T follicular helper cell (primary cell): ENCODE measurements at places on chromosomes 2 and 18.

DNA sequence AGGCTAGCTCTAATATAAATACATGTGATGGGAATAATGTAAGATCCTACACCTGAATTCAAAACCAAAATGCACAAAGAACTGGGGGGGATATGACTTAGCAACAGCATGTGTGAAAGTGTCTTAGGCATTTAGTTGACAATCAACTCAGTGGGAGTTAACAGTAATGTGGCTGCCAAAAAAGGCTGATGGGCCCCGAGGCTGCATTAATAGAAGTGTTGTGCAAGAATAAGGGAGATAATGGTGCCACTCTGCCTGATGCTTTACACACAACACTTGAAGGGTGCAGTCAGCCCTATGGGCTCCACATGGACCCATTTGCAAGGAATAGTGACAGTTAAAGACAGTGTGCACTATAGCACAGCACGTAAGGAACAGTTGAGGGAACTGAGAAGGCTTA, 649.4 kb upstream of the ZEB2 start:
- DNase-seq = no peak

DNA sequence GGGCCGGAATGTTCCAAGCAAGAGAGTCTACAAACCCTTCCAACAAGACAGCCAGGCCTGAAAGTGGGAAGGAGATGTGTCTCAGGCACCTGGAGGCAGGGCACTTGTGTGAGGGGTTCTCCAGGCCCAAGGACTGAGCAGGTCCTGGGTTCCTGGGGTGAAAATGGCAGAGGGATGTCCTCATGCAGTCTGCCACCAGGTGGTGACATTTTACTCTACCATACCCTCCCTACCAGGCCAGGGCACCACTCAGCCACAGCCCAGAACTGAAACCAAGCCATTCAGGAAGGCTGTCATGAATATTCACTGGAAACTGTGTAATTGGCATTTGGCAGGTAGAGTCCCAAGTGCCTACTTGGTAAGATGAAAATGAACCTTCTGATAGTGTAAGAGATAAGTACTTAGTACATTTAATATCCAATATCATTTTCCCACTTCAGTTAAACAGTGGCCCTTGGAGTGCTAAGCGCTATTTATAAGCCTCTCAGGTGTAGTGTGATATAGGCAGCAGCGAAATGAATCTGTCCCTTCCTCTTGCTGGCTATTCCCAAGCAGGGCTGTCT, 185.1 kb downstream of the MYO5B start:
- DNase-seq = peak; percentile 5

DNA sequence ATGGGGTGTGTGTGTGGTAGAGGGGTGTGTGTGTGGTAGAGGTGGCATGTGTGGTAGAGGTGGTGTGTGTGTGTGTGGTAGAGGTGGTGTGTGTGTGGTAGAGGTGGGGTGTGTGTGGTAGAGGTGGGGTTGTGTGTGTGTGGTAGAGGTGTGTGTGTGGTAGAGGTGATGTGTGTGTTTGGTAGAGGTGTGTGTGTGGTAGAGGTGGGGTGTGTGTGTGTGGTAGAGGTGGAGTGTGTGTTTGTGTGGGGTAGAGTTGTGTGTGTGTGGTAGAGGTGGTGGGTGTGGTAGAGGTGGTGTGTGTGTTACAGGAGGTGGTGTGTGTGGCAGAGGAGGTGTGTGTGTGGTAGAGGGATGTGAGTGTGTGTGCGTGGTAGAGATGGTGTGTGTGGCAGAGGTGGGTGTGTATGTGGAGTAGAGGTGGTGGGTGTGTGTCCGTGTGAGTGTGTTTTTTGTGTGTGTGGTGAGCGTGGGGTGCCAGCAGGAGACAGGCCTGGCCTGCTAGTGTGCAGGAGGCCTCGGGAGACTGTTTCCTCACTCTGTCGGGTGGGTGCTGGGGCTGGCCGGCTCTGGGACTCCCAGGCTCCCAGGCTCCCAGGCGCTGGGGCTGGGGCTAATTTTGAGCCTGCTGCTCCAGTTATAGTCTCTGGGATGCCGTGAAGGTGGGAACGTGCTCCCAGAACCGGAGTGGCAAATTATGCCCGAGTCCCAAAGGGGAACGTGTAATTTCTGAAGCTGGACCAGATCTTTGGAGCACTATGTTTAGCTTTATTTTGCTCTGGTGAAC, 165.2 kb downstream of the DYSF start:
- no peak for DNase-seq

DNA sequence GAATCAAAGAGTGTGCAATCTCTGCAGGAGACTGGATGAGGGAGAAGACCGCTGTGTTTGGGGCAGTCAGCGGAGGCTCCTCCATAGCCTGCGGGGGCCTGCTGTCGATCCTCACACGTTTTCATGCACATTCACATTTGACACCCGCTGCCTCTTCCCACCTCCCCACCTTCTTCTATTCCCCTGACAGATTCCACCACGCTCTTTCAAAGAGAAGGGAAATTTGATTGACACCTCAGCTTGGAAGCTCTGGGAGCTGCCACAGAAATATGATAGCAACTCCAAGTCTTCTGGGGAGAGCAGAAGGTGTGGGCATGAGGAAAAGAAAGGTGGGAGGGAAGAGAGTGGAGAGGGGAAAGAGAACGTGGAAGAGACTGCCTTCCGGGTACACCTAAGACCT, 87.5 kb downstream of the BOD1L2 start:
- DNase-seq = no peak

DNA sequence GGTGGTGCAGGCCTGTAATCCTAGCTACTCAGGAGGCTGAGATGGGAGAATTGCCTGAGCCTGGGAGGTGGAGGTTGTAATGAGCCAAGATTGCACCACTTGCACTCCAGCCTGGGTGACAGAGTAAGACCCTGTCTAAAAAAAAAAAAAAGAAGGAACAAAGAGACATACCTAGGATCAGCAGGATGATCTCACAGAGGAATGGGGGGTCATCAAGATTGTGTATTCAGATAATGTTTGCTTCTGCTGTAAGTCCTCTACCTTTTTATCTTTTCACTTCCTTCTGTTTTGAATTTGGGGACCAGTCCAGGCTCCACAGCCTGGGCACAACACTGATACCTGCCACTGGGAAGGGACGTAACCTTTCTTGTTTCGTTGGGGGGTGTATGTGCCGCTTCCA, 53.2 kb downstream of the MAP4K4 start:
- no peak for DNase-seq

- DNase-seq = no peak
Observed at GRCh38 chr2:42987112-42987922, 194.9 kb upstream of the HAAO start.

DNA sequence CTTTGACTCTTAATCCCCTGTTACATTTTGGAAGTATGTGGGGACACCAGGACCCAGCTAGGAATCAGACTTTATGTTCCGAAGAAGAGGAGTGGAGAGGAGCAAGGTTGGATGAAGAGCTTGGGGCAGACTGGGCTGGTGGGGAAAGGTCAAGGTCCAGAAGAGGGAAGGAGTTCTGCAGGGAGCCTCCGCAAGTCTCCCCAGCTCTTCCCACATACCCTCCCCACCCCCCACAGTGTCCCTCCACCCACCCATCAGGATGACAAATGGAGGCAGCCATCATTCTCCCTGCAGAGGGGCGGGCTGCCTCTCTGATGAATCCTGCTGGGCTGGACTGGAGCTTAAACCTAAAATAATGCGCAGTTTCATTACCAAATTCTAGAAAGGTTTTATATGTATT, 77.2 kb downstream of the ACKR3 start:
- no peak for DNase-seq

- DNase-seq = no peak
Observed at GRCh38 chr2:55958756-55959155, 35.2 kb upstream of the EFEMP1 start.

DNA sequence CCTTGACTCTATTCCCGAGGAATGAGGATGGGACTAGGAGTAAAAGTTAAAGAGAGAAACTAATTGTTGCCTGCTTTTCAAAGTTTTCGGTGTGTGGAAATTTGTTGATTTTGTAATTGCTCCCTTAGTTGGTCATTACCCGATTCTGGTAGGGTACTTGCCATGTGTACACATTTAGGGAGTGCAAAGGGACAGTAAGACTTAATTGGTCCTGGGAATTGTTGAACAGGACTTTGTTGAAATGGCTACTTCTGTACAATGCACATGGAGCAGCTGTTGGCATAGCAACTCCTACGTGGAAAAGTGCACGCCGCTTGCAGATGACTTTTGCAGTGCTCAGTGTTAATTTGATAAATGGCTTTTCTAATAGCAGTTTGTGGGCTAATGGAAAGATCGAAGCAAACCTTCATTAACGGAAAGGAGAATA, 22.9 kb downstream of the EPAS1 start:
- DNase-seq = no peak

GRCh38 chr2:122193622-122194021, 438.2 kb downstream of the TSN start:
- DNase-seq = no peak

DNA sequence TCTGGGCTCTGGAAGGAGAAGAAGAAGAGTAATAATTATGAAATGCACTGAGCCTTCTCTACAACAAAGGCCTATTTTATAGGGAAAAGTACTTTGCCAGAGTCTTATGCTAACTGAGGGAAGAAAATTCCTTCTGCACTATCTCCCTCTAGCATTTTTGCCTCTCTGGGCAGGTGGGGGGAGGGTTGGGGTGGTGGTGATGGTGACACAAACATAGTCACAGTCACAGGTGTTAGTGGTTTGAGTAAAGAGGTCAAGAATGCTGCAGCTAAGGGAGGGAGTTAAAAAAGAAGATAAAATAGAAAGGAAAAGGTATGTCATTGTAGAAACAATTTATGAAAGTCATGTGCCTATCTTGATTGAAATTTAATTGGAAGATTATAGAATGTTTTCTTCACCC, 140.8 kb upstream of the COL3A1 start:
- DNase-seq = no peak

DNA sequence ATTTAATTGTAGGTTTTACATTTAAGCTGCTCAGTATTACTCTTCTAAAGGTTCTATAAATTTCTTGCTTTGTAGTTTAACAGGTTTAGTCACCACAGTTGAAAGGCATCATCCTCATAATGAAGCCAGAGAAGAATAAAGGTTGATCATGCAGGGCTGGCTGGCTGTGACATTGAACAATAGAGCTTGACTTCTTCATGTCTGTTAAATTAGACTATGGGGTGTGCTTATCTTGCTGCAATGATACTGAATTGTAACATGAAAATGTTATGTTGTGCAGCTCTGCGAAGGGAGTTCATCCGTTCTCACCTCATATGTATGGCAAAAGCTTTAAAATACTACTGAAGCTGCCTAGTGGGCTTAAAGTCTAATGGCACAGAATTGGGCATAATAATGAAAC, 81.8 kb downstream of the CAMKMT start:
- no peak for DNase-seq

DNA sequence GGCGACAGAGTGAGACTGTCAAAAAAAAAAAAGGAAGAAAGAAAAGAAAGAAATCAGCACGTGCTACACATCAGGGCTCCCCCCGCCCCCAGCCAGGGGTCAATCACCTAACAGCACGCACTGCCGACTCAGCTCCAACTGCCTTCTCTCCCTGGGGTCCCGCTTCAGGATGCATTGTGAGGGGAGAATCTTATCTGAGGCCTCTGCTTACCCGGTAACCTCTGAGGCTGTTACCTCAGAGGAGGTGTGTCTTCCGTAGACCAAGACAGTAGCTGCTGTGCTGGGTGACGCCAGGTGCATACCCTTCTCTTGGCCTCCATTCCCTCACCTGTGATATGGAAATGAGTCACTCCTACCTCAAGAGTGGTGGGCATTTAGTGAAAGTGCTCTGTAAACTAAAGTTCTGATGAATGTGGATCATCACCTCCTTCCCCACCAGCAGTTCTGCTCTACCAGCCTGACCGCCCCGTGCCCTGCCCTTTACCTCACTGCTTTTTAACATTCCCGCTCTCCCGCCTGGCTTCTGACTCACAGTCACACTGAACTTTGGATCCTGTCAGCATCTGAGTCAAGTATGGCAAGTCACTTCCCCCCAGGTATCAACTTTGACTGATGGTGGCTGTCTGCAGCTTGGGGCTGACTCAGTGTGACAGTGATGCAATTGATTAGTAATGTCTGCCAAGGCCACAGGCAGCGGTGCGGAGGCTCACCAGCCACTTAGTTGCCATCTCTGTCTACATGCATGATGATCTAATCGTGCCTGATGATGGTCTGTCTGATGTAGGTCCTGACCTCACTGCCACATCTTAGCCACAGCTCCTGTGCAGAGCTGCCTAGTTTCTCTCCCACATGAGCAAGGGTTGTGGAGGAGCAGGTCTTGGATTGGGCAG, 20.1 kb downstream of the ARID5A start:
- no peak for DNase-seq

GRCh38 chr2:224498991-224499390, 86.2 kb downstream of the CUL3 start:
- no peak for DNase-seq

DNA sequence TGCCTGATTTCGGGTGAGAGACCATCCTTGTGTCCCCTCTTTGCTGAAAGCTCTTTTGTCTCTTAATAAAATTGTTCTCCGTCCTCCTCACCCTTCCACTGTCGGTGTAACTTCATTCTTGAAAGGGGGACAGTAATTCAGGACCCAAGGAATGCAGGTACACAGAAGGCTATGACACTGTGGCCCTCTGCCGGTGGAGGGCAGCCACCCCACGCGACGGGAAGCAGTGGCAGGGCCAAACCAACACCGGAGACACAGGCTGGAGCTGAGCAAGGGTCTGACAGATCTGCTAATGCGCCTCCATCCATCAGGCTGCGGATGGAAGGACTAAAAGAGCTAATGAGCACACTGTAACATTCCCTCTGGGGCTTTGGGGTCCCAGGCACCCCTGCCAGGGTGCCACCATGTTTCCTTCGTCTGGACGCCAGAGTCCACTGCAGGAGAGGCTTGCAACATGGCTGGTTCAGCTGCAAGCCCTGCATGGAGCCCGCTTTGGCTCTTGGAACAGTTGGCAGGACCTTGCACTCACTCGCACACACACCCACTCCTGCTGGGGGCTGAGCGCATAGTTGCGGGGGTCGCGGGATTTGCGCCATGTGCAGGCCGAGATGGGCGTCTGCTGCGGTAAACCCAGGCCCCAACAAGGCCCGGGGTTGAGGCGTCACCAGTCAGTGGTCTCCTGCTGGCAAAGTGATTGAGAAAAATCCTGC, 544.1 kb upstream of the CDH7 start:
- DNase-seq = no peak

GRCh38 chr2:12514631-12515437, 201.9 kb upstream of the TRIB2 start:
- DNase-seq = no peak

DNA sequence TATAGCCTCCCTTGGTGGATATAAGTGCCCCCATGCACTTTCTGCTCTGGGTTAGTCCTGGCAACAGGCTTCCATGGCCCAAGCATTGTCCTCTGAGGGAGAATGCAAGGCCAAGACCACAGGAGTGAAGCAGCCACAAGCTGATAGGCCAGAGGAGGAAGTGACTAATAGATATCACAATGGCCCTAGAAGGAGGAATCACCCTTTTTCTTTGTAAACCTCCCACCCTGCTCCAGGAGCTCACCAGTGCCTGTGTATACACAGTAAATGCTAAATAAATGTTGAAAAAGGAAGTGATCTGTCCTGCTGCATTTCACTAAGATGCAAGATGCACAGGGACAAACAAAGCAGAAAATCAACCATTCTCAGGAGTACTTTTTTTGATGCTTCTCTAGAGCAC, 49.7 kb upstream of the ABCA12 start:
- DNase-seq = no peak

GRCh38 chr2:205726506-205726905, 44.2 kb downstream of the NRP2 start:
- DNase-seq = no peak

GRCh38 chr18:76997951-76998808, 134.4 kb downstream of the MBP start:
- no peak for DNase-seq

- DNase-seq = no peak
Observed at GRCh38 chr2:63999049-63999448, 20.2 kb downstream of the VPS54 start.
